Naive thymus-derived CD8-positive, alpha-beta T cell (primary cell): ENCODE measurements at places on chromosomes 13 and 19. TPM values are rescaled to one million over a fixed set of nuclear protein-coding genes. Genes with fewer than 3 reads are reported as not detected.
A peak's percentile ranks its signal among the peaks of the same experiment; 100 is the strongest.

DNA sequence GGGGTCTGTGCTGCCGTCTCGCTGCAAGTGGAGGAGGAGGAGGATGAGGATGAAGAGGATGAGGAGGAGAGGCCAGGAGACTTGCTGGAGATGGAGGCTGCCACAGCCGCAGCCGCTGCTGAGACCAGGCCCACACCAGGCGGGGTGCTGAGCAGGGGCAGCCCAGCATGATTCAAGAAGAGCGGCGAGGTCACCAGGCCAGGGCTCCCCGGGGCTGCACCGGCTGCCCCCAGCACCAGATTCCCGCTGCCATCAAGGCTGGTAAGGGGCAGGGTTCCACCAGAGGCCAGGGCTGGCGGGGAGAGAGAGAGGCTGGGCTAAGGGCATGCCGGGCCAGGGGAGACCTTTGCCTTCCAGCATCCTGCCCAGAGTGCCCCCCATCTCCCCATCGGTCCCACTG lies 15.3 kb downstream of the ZNF574 start:
- peaks cover 11% of the 10 kb centered on the region for H3K4me1 ChIP-seq
- DNase-seq = no peak
- peaks cover 38% of the 10 kb centered on the region for H3K36me3 ChIP-seq
- no peak overlapping the region for H3K27ac ChIP-seq

DNA sequence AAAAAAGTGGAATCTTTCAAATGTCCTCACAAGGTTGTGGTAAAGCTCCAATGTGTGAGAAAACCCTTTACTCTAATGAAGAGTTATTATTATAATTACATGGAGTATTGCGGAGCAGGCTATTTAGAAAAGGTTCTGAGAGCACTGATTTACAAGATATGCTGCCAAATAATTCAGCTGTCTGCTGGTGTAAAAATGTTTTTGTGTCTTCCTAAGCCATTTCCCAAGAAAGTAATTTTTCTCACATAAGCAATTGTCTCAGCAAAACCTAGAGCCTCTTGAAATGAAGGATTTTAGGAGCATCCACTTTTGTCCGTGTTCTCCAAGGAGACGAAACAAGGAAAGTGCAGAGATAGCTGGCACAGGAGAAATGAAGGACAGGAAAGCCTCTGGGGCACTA lies 229.6 kb upstream of the STARD13 start:
- H3K36me3 ChIP-seq = no peaks in the 10 kb centered on the region
- DNase-seq = no peak
- H3K27ac ChIP-seq = no peak overlapping the region
- H3K4me3 ChIP-seq = no peak overlapping the region
- H3K4me1 ChIP-seq = no peaks in the 10 kb centered on the region

- peaks cover 11% of the 10 kb centered on the region for H3K36me3 ChIP-seq
- peaks cover 4% of the 10 kb centered on the region for H3K4me1 ChIP-seq
- no peaks in the 10 kb centered on the region for H3K27me3 ChIP-seq
- H3K27ac ChIP-seq = peak within 1 kb of the TSS; percentile 74
- peak; percentile 90 for DNase-seq
- H3K4me3 ChIP-seq = peak within 1 kb of the TSS; percentile 91
Observed at GRCh38 chr19:34404109-34404909, at the start of gene PDCD2L. PDCD2L (plus strand) TSS chr19:34404399; CDS start chr19:34404431, 32 bp downstream.

DNA sequence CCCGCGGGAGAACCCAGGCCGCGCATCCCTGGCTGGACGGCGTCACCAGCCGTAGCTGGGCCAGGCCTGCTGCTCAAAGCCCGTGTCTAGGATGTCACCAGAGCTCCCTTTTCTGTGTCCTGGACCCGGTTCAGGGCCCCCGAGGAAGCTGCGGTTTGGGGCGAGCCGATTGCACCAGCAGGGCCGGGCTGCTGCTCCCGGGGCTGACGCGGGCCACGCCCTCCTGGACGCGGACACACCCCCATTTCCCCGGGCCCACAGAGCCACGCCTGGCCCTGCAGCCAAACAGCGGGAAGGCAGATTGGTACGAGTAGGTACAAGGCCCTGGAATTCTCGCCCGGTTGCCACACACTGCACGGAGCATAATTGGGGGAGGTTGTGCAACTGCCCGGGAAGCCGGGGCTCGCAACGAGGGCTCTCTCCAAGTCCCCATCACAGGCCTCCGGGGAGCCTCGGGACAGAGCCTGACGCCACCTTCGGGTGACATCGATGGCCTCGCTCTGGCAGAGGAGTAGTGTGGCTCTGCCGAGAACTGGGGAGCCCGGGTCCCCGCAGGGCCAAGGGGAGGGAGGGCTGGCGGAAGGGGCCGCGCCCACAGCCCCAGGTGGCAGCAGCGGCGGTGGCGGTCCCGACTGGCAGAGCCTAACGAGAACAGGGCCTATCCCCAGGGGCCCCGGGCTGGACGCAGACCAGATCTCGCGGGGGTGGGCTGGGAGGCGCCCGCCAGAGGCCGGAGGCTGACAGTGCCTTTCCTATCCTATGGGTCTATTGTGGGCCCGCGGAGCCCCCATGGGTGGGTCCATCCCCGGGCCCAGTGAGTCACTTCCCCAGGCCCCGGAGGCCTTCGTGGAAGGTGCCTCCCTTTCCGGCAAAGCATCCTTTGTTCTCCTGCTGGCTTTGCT lies 23.5 kb downstream of the KCTD15 start:
- peak; percentile 23 for DNase-seq
- H3K27me3 ChIP-seq = peaks cover 4% of the 10 kb centered on the region
- H3K4me3 ChIP-seq = peak overlapping the region; percentile 77
- H3K27ac ChIP-seq = no peak overlapping the region

DNA sequence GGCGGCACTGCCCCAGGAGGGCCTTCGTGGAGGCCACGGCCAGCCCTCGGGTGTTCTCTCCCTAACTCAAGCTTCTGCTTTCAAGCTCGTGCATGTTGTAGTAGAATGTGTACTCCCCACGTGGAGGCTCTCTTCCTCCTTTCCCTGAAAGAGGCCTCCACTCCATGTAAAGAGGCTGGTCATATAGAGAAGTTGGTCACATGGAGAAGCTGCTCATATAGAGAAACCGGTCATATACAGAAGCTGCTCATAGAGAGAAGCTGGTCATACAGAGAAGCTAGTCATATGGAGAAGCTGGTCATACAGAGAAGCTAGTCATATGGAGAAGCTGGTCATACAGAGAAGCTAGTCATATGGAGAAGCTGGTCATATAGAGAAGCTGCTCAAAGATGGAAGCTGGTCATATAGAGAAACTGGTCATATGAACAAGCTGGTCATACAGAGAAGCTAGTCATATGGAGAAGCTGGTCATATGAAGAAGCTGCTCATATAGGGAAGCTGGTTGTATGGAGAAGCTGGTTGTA lies 152.5 kb downstream of the COL4A1 start:
- no peaks in the 10 kb centered on the region for H3K4me1 ChIP-seq
- H3K27me3 ChIP-seq = peaks cover 3% of the 10 kb centered on the region
- H3K27ac ChIP-seq = no peak overlapping the region
- no peaks in the 10 kb centered on the region for H3K36me3 ChIP-seq

- H3K4me1 ChIP-seq = peaks cover 38% of the 10 kb centered on the region
- H3K27me3 ChIP-seq = no peaks in the 10 kb centered on the region
- DNase-seq = peak; percentile 62
- peaks cover 3% of the 10 kb centered on the region for H3K36me3 ChIP-seq
Observed at GRCh38 chr13:45370922-45371406, 30.0 kb upstream of the TPT1 start.

- H3K36me3 ChIP-seq = no peaks in the 10 kb centered on the region
- no peaks in the 10 kb centered on the region for H3K27me3 ChIP-seq
- no peak overlapping the region for H3K27ac ChIP-seq
- peaks cover 8% of the 10 kb centered on the region for H3K4me1 ChIP-seq
- H3K4me3 ChIP-seq = no peak overlapping the region
- peak; percentile 75 for DNase-seq
Observed at GRCh38 chr19:17260842-17261325, 3.7 kb downstream of the USHBP1 start.

DNA sequence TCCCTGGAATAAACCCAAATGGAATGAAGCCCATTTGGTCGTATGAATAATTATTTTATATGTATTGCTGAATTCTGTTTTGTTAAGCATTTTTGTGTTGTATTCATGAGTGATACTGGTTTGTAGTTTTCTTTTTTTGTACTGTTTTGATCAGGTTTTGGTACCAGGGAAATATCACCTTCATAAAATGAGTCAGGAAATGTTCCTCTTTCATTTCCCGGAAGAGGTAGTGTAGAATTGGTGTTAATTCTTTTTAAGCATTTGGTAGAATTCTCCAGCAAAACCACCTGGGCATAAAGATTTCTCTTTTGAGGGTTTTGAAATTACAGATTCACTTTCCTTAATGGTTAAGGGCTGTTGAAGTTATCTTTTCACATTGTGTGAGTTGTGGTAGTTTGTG lies 13.3 kb downstream of the SPATA13 start:
- H3K27ac ChIP-seq = no peak overlapping the region
- no peaks in the 10 kb centered on the region for H3K36me3 ChIP-seq
- no peaks in the 10 kb centered on the region for H3K27me3 ChIP-seq
- no peak for DNase-seq
- H3K4me3 ChIP-seq = peak overlapping the region; percentile 15

- no peaks in the 10 kb centered on the region for H3K27me3 ChIP-seq
- peaks cover 4% of the 10 kb centered on the region for H3K36me3 ChIP-seq
- DNase-seq = no peak
- H3K27ac ChIP-seq = peak overlapping the region; percentile 81
- H3K4me1 ChIP-seq = peaks cover 14% of the 10 kb centered on the region
- no peak overlapping the region for H3K4me3 ChIP-seq
Observed at GRCh38 chr13:30159446-30159839, 147.9 kb downstream of the KATNAL1 start.

GRCh38 chr19:40279120-40279551 lies 6.0 kb downstream of the AKT2 start:
- no peaks in the 10 kb centered on the region for H3K27me3 ChIP-seq
- peak overlapping the region; percentile 37 for H3K4me3 ChIP-seq
- DNase-seq = no peak
- peaks cover 94% of the 10 kb centered on the region for H3K4me1 ChIP-seq
- peak overlapping the region; percentile 73 for H3K27ac ChIP-seq
- no peaks in the 10 kb centered on the region for H3K36me3 ChIP-seq

DNA sequence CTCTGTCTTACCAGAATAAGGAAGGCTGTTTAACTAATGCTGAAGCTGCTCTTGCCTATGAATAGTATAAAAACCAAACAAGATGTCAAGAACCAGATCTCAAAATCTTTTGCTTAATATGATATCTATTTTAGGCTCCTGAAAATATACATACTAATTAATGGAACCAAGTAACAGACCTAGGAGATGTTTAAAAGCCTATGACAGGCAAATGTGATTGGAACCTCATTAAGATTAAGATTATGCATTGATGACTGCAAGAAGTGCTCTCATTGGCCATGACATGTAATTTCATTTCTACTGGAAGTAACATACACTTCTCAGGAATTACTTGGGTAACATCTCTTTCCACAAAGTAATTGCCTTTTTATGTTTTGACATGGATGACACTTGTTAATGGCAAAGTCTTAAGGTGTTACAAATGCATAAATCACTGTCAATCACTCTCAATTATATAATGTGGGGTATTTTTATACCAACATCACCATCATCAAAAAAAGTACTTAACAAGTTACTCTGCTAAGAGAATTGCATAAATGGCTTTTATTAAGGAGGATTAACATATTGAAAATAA lies 326.9 kb upstream of the MIR17HG start:
- no peaks in the 10 kb centered on the region for H3K4me1 ChIP-seq
- DNase-seq = no peak
- H3K4me3 ChIP-seq = no peak overlapping the region
- no peaks in the 10 kb centered on the region for H3K36me3 ChIP-seq

GRCh38 chr19:15292847-15293582 lies 39.3 kb downstream of the BRD4 start:
- no peaks in the 10 kb centered on the region for H3K36me3 ChIP-seq
- no peaks in the 10 kb centered on the region for H3K27me3 ChIP-seq
- H3K4me3 ChIP-seq = peak overlapping the region; percentile 79
- DNase-seq = no peak

DNA sequence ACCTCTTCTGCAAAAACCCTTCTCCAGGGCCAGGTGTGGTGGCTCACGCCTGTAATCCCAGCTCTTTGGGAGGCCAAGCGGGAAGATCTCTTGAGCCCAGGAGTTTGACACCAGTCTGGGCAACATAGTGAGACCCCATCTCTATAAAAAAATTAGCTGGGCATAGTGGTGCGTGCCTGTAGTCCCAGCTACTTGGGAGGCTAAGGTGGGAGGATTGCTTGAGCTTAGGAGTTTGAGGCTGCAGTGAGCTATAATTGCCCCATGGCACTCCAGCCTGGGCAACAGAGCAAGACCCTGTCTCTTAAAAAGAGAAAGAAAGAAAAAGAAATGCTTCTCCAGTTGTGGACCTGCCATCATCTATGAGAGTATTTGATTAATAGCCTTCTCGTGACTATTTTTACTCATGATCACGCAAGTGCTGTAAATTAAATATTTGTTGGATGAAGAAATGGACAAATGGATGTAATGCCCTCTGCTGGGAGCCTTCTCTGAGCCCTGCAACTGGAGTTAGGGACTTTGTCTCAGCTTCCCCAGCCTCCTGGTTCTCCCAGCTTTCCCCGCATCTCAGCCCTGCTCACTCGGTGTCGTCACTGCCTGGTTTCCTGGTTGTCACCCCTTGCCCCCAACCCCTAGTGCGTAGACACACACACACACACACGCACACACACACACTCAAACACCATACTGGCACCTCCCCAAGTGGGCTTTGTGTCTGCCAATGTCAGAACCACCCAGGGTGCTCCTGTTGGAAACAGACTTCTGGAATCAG lies 12.2 kb downstream of the WIZ start:
- no peak overlapping the region for H3K27ac ChIP-seq
- no peak for DNase-seq
- H3K36me3 ChIP-seq = no peaks in the 10 kb centered on the region
- H3K27me3 ChIP-seq = no peaks in the 10 kb centered on the region
- H3K4me1 ChIP-seq = peaks cover 7% of the 10 kb centered on the region

- no peak for DNase-seq
- no peak overlapping the region for H3K27ac ChIP-seq
- no peaks in the 10 kb centered on the region for H3K36me3 ChIP-seq
- H3K27me3 ChIP-seq = peaks cover 6% of the 10 kb centered on the region
- peaks cover 14% of the 10 kb centered on the region for H3K4me1 ChIP-seq
- no peak overlapping the region for H3K4me3 ChIP-seq
Observed at GRCh38 chr19:13932911-13933393, 5.3 kb downstream of the PODNL1 start.

GRCh38 chr13:101465877-101466276 lies 13.4 kb downstream of the ITGBL1 start:
- no peaks in the 10 kb centered on the region for H3K4me1 ChIP-seq
- DNase-seq = no peak
- H3K27me3 ChIP-seq = peaks cover 4% of the 10 kb centered on the region
- H3K36me3 ChIP-seq = no peaks in the 10 kb centered on the region
- H3K4me3 ChIP-seq = no peak overlapping the region

The KLK12 gene
- polyA plus RNA-seq = not detected

The FUT2 gene
- polyA plus RNA-seq = 1.8 TPM

The GJB6 gene
- 1.5 TPM for polyA plus RNA-seq

The IQCN gene
- polyA plus RNA-seq = 0.15 TPM

The MUC16 gene
- polyA plus RNA-seq = not detected

The ELSPBP1 gene
- not detected for polyA plus RNA-seq
